Nucleus accumbens (tissue), 56 donors: ENCODE measurements at places on chromosomes 11 and 22.
A peak's percentile ranks its signal among the peaks of the same experiment; 100 is the strongest.

DNA sequence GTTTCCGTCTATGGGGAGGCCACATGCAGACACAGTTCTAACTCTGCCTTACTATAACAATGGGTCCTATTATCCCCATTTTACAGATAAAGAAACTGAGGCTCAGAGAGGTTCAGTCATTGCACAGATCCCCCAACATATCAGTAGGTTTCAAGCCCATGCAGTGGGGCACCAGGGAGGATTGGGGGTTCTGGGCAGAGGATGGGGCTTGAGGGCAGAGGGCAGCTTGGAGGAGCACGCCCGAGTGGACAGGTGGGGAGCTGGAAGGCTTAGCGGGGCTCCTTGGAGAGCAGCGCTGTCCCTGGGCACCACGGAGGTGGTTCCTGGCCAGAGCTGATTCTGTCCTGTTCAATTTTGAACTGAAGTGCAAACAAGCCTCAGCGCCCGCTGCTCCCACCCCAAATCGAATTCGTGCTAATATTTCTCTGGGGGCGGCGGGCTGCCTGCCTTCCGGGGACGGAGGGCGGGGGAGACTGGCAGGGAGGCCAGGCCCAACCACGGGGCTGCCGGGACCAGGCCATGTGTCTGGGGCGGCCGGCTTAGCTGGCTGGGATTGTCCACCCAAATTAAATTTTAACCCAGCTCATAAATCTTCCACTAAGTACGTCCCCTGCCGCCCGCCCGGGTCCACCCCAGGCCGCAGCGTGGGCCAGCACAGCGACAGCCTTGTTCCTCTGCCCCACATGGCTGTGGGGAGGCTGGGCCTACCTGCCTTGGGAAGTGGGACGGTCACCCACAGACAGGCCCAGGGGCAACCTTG, 49.4 kb downstream of the FLRT1 start:
- no peak for DNase-seq

DNA sequence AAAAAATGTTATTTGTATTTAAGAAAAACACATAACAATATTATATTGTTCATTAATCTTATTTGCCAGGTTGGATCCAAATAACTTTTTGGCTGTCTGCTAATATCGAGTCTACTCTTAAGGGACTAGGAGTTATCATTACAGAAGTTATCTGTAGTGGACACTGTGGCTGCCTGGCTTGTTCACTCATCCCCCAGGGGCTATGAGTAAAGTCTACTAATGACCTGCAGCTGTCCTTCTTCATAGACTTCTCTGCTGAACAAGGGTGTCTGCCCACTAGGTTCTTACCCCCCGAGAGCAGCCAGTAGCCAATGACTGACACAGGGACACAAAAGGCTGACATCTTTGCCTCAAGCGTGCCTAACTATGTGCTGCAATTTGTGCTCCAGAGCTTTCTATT, 69.7 kb downstream of the APIP start:
- DNase-seq: no peak

DNA sequence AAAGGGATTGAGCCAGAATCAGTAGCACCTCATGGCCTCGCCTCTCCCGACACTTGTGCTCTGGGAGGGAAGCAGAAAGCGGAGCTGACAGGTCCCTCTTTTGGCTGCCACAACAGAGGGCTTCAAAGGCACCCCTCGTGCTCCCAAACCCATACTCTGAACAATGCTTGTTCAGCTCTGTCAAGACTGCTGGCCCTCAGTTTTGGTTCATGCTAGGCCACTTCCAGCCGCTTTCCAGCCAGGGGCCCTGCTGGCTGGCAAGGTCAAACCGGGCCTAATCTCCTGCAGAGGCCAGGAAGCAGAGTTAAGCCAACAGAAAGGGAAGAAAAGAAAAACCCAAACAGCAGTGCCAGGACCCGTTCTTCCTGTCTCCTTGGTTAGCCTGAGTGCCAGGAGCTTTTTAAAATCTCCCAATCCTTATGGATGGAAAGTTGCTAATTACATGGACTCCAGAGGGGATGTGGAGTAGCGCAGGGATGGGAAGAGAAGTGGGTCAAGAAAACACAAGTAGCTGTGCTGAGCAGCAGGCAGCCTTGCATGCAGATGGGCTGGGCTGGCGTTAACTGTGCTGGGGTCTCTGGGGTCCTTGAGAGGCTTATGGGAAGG, 150.6 kb downstream of the GRIK4 start:
- DNase-seq: no peak

GRCh38 chr22:36762687-36763260, 13.1 kb downstream of the IFT27 start:
- DNase-seq: no peak

DNA sequence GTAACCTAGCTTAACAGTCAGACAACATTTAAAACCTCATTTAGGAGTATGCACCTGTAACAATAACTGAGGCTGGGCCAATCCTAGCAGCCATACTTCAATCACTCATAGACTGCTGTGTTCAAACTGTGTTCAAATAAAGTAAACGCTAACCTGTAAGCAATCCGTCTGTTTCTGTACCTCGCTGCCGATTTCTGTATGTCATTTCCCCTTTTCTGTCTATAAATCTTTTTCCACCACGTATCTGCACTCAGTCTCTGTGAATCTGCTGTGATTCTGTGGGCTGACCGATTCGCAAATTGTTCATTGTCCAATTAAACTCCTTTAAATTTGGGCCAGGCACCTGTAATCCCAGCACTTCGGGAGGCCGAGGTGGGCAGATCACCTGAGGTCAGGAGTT, 12.3 kb downstream of the APOBEC3H start:
- DNase-seq: no peak

DNA sequence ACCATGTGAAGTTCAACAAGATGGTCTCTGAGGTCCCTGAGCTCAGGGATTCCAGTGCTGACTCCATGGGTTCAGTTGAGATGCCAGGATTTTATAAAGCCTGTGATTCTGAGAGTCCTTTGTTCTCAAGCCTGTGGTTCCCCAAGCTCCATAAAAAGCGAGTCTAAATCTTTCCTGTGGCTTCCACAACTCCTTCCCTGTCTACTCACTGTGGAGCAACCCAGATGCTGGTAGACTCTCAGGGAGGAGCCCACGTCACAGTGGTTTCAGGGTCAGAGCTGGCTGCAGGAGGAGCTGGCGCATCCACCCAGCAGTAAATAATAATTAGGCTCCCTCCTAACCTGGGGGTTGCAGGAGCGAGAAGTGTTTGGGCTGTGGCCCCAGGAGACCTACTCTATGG, 2.0 kb upstream of the RELT start:
- DNase-seq: no peak

DNA sequence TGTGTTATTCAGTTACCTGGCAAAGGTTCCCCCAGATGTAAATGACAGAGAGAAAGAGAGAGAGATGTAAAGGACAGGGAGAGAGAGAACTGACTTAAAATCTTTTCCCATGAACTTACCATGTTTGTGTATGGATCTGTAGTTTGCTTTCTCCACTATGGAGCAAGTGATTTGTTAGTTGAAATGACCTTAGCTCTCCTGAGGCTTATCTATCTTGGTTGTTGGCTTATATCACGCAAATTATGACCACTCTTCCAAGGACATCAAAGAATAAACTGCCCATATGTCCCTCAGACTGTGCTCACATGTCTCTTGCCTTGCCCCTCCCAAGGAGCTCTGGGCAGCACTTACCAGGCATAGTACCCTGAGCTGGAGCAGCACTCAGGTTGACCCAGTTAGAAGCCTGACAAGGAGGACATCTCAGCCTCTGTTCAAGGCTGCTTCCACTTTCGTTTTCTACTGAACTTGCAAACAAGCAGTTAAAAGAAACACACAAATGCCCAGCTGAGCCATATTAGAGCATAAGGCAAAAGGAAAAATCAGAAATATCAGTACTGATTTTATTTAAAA, 95.3 kb upstream of the RCN1 start:
- DNase-seq: no peak

- DNase-seq: no peak
Observed at GRCh38 chr11:117837791-117838190, 13.2 kb upstream of the FXYD2 start.

- DNase-seq: no peak
Observed at GRCh38 chr11:7579361-7579791, 65.6 kb downstream of the PPFIBP2 start.

- no peak for DNase-seq
Observed at GRCh38 chr11:72764503-72764902, 12.3 kb upstream of the ARAP1 start.

GRCh38 chr11:94128291-94128745, 323 bp upstream of the PANX1 start:
- no peak for DNase-seq

DNA sequence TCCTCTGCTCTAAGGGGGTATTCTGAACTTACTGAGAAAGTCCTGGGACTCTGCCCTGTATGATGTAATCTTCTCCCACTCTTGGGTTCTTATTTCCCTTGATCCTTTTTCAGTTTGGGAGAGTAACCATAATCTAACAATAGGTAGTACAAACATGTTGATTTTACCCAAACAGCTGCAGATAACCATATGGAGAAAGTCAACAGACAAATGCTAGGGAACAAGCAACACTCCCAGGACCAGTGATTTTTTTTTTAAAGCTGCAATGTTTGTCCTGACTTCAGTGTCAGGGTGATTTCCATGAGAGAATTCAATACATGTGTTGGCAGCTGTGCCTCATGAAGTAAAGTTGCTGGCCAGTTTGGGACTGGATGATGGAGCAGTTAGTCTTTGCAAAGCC, 156.5 kb downstream of the FCHSD2 start:
- DNase-seq: no peak

DNA sequence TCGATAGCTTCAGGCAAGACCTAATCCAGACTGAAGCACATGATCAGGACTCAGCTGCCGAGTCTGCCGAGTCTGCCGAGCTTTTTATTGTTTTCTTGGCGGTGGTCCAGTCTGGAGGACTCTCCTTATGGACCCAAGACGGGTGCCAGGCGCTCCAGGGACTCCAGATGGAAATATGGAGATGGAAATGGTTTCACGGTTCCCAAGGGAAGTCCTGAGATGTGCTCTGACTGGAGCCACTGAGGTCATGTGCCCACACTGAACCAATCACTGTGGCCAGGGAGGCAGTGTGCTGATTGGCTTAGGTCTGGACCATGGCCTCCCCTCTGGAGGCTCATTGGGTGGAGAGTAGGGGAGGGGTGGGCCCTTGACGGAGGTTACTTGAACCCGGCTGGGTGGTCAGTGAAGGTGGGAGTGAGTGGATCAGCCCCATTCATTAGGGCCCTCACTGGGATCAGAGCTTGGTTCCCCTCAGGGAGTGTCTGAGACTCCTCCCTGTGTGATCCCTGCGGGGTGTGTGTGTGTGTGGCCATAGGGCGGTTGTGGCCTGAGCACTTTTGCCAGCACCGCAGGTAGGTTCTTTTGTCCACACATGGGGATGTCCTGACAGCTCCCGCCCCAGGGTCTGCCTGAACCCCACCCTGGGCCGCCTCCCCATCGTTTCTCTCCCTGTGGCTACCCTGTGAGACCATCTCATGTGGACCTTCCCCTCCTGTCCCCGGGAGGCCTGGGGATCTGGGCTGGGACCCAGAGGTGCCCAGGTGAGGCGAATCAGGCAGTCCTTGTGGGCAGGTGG, 14.0 kb downstream of the RPS6KA4 start:
- no peak for DNase-seq

GRCh38 chr11:56624661-56625110, 10.0 kb upstream of the OR5M1 start:
- DNase-seq: no peak

DNA sequence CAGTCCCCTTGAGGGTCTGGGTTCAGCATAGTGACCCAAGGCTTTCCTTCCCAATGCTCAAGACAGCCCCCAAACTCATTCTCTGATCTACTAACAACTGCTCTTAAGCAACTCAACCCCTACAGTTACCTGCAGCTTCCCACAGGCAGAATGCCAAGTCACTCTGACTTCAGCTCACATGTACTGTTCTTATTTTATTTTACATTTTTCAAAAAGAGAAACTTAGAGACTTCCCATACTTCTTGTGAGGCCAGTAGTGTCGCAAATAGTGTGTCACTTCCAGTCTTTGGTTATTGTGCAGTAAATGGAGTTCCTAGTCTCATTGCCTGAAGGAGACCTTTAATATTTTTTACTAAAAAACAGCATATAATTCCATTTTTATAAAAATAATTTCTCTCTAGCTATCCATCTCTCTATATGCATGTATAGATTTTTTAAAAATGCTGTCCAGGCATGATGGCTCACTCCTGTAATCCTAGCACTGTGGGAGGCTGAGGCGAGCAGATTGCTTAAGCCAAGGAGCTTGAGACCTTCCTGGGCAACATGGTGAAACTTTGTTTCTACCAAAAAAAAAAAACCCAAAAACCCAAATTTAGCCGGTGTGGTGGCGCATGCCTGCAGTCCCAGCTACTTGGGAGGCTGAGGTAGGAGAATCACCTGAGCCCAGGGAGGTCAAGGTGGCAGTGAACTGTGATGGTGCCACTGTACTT, 41.8 kb downstream of the ENTHD1 start:
- DNase-seq: no peak

DNA sequence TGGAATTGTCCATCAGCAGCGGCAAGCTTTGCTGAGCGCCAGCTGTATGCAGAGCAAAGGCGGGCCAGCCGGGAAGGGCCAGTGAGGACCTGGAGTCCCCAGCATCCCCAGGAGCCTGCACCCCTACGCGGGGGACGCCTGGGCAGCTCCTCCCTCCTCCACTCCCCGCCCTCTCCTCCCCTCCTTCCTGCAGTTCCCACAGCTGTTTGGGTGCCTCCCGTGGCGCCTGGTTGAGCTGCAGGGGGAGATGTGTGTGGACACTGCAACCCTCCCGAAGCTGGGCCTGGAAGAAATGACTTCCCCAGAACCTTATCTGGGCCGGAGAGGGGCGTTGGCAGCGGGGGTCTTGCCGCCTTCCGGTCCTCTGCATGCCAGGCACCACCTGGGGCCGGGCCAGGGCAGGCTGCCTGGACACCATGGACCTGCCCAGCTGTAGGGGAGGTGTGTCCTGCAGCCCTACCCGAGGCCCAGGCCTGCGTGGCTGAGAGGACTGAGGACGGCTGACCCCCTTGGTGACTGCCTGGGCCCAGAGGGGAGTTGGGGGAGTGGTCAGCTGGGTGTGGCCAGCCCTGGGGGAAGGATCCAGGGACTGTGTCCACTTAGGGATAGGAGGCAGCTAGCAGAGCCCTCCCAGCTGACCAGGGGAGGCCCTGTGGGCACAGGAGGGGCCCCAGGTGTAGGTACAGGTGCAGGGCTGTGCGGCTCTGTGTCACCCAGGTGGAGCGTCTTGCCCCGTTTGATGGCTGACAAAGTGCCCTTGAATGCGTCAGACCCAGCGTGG, 16.8 kb upstream of the MUC6 start:
- DNase-seq: no peak

GRCh38 chr11:122100037-122100755, 15.8 kb downstream of the BLID start:
- DNase-seq: peak; percentile 63

DNA sequence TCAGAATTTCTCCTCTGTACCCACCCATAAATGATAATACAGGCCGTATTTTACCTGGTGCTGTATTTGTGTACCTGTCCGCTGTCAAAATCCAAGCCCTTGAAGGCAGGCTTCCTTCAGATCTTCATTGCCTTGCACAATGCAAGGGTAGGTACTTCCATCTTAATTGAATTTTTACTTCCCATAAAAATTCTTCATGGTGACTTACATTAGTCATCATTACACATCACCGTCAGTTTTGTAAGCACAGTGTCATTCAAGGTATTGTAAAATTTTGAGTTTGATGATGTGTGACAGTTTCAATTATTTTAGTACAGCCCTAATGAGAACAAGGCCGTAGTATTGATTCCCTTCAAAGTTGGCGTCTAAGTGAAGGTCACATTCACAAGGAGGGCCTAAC, 770 bp upstream of the TSG101 start:
- DNase-seq: no peak
